ENCODE measurements at places on chromosomes 16 and 17.

- no peak for DNase-seq
Measured at GRCh38 chr16:49493836-49494235, 120.2 kb downstream of the C16orf78 start.

GRCh38 chr17:773467-774312 is 8.4 kb downstream of the GLOD4 start:
- DNase-seq = no peak

DNA sequence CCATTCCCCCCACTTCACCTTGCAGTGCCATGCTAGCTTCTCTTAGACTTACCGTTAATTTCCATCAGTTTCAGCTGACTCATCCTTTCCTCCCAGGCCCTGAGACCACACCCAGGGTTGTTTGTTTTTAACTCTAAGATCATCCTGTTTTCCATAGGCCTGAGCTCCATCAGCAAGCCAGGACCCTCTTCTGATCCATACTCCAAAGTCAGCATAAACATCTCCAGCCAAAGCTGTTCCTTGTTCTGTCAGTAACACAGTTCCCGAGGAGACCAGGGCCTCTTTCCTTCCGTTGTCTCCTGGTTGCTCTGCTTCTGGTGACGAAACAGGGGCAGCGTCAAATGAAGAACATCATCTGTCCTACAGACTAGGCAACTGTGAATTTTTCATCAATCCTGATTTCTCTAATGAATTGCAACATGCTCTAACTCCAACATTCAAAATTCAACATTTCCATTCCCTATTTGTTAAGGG is 83.8 kb upstream of the HNF1B start:
- DNase-seq = no peak

- no peak for DNase-seq
Measured at GRCh38 chr16:4295581-4295980, 20.3 kb upstream of the GLIS2 start.

- no peak for DNase-seq
Measured at GRCh38 chr17:38728290-38728831, 1.8 kb upstream of the CISD3 start.

GRCh38 chr16:50709061-50709684 is 15.8 kb downstream of the NOD2 start:
- no peak for DNase-seq

GRCh38 chr16:73743665-73744496 is 552.7 kb upstream of the PSMD7 start:
- no peak for DNase-seq

DNA sequence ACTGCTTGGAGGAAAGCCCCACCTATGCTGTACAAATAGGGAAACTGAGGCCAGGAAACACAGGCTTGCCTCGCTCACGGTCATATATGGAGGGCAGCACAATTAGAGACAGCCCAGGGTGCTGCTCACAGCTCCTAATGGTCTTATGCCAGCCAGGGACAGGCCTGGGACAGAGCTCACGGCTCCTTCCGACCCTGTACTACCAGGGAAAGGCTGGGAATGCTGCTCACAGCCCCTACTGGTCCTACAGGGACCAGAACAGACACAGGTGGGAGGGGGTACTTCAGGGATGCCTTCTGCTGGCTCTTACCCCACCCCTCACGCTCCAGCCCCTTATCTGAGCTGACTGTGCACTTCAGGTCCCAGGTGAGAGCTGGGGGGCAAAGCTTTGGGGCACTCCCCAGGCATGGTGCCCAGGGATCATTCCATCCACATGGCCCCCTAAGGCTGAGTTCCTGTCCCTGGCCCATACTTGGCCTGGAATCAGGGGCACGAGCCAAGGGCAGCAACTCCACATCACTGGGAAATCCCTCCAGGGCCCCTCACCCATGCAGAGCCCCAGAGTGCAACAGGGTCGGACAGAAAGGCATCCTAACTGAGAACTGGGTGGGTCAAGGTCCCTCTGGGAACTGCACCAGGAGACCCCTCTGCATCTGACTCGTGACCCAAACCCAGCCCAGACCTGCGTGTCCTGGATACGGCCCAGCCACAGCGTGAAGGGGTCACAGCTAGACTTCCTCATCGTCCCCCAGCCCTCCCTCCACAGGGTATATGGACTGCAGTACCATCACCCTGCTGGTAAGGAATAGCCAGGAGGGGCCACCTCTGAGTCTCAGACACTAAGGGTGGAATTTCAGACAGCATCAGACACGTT is 5.9 kb downstream of the RHBDF1 start:
- DNase-seq = no peak

DNA sequence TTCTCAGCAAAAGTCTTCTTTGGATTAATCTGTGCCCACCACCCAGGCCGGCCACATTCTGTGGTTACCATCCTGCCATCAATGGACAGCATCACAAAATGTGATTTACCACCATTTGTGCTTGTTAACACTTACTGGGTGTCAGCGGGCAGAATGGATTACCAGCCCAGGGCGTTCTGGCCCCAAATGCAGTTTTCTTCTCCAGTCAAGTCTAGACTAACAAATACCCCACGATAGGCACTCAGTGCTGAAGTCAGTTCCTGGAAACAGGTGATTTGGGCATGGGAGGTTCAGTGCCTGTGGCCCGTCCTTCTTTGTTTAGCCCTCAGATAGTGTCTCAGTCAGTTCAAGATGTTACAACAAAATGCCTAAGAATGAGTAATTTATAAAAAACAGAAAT is 38.8 kb upstream of the PHOSPHO1 start:
- no peak for DNase-seq

Data from right renal pelvis (tissue), 4 donors.